ENCODE measurements at places on chromosomes 6 and 20. TPM values are rescaled to one million over a fixed set of nuclear protein-coding genes. Genes with fewer than 3 reads are reported as not detected.
A peak's percentile ranks its signal among the peaks of the same experiment; 100 is the strongest.

- ATAC-seq = no peak
Measured at GRCh38 chr6:113560908-113561307, 296.2 kb upstream of the MARCKS start.

DNA sequence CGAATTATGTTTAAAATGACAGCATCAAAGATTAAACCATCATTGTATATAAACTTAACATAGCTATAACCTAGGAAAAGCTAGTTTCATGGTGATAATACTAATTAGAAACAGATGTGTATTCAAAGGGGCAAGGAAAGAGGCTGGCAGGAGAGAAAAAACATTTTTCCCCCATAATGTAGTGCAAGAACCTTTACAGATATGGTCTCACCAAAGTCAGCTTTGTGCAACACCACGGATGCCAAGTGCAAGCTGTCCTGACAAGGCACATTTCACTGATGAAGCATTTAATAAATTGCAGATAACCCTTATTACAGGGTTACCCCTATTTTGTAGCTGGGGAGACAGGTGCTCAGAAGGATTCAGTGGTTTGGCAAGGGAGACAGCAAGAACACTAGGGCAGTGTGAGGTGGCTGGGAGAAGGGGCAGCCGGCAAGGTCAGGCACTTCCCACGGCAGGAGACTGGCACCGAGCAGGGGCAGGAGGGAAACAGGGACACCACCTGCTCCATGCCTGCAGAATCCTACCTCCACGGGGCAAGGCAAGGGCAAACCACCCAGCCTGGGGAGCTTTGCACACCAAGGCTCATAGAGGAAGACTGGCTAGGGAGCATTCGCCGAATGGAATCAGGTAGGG, 6.5 kb downstream of the RPS6KA2 start:
- no peak for ATAC-seq

DNA sequence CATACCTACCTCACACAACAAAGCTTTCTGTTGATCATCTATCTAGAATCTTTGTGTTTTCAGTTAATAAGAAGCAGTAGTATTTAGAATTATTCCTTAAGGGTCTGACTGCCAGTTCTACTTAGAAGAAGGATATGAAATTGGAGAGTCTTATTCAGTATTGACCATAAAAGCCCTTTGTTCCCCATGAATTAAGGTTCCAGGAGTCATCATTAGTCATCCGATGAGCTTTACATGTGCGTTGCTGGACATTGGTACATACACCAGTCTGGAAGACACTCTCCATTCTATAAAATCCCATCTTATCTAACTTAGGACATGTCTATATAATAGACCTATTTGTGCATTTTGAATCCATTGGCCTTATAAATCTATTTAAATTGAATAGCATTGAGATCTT, 34.4 kb upstream of the RNF217 start:
- no peak for ATAC-seq

MLIP gene
- not detected for total RNA-seq

GRCh38 chr6:85418059-85418458, 31.8 kb upstream of the NT5E start:
- no peak for ATAC-seq

CEP162 gene
- 7.6 TPM for total RNA-seq

BTNL2 gene
- total RNA-seq = not detected

DNA sequence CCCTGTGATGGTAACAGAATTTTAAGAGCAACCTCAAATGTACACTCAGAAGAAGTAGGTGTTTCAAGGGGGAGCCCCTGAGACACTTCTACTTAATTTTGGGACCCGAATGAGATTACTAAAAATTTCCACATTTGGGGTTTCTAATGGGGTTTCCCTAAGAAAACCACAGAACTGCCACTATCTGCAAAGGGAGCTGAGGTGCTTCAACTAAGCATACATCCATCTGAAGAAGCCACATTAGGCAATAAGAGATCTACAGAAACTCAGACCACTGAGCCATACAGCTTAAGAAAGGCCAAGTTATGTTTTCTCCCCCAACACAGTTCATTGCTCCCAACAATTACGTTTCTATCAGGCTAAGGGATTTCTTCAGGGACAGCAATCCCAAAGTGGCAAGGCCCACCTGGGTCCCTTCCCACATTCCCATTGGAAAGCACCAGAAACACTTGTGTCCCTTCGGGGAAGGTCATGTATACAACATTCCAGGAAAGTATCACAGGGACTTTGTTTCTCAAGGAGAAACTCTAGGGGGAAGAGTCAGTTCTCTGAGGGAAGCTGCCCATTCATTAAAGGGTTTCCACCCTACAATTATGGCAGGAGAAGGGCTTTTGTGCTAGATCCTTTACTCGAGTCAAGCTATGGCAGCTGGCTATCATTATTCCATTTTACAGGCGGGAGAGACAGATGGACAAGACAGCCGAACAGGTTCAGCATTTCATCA, 5.0 kb downstream of the BCL2L1 start:
- ATAC-seq = peak; percentile 63

PDYN gene
- total RNA-seq = not detected

GRCh38 chr6:72260489-72260888, 361.4 kb upstream of the KCNQ5 start:
- no peak for ATAC-seq

GRCh38 chr20:46347841-46348803, 39.8 kb upstream of the CDH22 start:
- no peak for ATAC-seq

KIAA1755 gene
- total RNA-seq = not detected

GRCh38 chr20:21705575-21706260, at the start of gene PAX1:
Gene PAX1, plus strand, starts transcription at chr20:21705664. Its CDS starts 49 bp downstream, at chr20:21705713.
- no peak for ATAC-seq

PAX1 gene
- not detected for total RNA-seq
